ENCODE measurements at places on chromosomes 3 and 15.

DNA sequence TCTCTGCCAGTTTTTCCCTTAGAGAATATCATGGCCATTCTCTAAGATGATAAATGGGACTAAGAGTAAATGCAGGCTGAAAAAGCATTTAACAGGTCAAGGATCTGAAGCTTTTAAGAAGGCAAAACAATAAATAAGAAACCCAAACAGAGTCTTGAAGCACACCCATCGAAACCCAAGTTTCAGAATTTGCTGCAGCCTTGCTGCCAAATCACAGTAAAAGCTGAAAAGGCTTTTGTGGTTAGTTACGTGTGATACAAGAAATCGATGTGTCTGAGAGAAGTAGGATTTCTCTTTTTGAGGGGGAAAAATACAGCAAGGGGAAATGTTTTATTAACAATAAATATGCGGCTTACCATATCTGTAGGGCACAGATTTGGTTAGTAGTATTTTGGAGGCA, 92.0 kb downstream of the IGF1R start:
- ATAC-seq: no peak

DNA sequence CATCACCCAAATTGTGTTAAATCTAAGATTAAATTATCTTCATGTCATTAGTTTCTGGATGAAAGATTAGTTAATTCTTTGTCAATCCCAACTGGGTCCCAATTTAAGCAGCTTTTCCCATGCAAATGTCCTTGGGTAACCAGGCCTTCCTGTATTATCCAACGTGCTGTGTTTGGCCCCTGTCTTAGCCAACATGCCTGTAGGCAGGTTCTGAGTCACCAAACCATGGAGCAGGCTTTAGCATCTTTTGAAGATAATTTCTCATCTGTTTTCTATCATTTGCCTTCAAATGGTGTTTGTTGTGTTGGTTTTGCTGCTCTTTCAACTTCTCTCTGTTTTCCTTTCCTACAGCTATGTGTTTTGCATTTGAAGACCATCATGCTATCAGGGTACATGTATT, 216.2 kb downstream of the ITPR1 start:
- ATAC-seq: no peak

GRCh38 chr3:182241196-182241765, 529.6 kb downstream of the SOX2 start:
- ATAC-seq: no peak

DNA sequence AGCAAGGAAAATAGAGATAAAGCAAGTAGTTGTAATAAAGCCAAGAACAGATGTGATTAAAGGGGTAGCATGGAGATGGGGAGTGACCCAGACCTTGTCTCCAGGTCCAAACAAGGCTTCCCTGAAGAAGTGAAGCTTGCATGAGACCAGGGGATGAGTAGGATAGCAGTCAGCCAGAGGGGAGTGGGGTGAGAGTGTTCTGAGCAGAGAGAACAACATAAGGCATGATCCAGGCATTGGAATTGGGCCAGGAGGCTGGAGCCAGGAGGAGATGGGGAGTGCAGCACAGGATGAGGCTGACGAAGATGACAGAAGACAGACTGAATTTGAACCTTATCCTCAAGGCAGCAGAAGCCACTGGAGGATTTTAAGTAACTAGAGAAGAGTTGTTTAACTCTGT, 7.2 kb downstream of the TMOD2 start:
- ATAC-seq: no peak

DNA sequence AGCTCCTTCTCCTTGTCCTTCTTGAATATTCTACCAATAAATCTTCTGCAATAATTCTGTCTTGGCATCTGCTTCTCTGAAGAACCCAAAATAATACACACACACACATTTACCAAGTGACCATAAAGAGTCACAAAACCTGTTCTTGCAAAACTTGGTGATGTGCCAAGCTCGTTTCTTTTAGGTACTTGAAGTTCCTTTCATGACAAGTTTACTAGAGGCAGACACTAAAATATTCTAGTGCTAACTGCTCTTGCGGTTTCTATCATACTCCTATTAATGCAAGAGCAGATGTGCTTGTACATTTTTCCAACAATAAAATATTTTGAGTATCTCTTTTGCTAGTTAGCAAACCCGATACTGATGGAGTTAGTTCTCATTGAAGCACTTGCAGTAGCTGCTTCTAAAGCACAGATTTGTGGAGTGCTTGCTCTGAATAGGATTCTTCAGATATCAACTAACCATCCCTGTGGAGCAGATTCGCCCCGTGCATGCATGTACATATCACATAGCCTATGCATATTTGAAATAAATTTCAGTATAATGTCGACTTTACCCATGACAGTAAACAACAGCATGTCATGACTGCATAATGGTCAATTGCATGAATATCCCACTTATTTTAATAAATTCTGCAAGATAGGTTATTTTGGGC, 23.2 kb downstream of the HHLA2 start:
- no peak for ATAC-seq

DNA sequence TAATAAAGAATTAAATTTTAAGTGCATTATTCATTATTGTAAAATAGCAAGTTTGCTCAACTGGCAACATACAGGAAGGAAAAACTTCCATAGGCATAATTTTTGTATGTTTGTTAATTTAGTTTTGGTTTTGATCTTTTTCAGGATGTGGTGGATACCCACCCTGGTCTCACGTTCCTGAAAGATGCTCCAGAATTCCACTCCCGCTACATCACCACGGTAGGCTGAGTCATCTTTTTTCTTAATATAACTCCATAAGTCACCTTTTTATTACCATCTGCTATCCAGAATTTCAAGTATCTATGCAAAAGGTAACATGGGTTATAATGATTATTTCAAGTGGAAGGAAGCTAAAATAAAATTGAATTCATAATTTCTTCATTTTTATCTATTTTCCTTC, 104.8 kb downstream of the PPP2R3A start:
- ATAC-seq: no peak

- peak; percentile 83 for ATAC-seq
Observed at GRCh38 chr15:42704492-42704926, 32.4 kb downstream of the CDAN1 start.

DNA sequence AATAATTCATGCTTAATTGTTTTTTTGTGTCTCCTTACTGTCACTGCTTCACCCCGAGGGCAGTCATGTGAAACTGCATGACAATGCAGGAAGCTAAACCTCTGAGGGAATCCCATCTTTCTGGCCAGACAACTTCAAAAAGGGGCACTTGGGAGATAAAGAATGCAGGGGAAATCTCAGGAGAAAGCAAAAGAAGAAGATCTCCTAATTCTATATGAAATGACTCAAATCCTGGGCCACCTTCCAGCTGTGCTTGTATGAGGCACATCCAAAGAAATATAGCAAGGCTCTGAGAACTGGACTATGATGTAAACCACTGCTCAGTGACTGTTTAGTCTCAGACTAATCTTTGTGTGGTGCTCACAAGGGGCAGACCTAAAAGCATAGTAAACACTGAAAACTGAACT, 22.6 kb upstream of the UMPS start:
- no peak for ATAC-seq

GRCh38 chr3:188881954-188882641, 289.7 kb upstream of the TPRG1 start:
- no peak for ATAC-seq

GRCh38 chr3:148718982-148719862, 21.5 kb downstream of the AGTR1 start:
- no peak for ATAC-seq

DNA sequence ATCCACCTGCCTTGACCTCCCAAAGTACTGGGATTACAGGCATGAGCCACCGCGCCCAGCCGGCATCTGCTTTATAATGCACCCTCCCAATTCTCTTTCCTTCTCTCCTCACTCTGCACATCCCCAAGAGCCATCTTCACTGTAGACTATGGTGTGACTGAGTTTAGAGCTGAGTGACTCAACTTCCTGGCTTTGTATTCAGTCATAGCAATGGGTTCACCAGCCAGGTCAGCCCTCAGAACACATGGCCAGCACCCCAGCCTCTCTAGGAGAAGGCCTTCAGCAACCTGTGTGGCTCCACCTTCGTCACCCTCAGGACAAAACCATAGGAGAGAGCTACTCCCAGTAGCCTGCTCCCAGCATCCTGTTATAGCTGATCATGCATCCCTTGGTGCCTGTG, 33.0 kb downstream of the ARID3B start:
- ATAC-seq: no peak

DNA sequence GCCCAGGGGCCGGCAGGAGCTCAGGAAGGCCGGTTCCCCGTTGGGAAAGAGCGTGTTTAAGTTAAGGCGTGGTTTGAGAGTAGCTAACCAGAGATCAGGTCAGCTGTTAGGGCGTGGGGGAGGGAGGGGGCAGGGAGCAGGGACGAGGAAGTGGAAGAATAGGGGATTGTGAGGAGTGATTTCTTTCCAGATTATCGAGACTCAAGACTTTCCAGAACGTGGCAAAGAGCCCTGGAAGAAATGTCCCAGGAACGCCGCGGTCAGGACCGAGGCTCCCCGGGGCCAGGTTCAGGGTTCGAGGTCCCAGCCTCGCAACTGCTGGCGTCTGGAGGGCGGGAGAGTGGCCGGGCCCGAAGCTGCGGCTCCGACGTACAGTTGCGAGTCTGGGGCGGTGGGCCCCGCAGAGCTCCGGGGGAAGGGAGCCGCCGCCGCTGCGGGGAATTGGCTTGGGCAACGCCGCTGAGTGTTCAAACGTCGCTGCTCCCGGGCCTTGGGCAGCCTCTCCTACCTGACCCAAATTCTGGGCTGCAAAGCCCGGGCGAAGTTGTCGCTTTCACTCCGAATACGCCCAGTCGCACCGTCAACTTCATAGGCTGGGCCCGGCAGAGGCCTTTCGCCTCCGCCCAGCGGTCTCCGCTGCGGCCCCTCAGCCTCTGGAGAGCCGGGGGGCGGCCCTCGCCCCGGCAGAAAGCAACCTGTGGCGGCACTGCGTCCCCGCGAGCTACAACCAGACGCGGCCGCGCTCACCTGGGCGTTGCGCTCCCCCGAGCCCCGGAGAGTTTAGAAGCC, 9.5 kb downstream of the ISL2 start:
- ATAC-seq: peak; percentile 27

GRCh38 chr3:129686941-129687340, 80.5 kb upstream of the PLXND1 start:
- ATAC-seq: no peak

DNA sequence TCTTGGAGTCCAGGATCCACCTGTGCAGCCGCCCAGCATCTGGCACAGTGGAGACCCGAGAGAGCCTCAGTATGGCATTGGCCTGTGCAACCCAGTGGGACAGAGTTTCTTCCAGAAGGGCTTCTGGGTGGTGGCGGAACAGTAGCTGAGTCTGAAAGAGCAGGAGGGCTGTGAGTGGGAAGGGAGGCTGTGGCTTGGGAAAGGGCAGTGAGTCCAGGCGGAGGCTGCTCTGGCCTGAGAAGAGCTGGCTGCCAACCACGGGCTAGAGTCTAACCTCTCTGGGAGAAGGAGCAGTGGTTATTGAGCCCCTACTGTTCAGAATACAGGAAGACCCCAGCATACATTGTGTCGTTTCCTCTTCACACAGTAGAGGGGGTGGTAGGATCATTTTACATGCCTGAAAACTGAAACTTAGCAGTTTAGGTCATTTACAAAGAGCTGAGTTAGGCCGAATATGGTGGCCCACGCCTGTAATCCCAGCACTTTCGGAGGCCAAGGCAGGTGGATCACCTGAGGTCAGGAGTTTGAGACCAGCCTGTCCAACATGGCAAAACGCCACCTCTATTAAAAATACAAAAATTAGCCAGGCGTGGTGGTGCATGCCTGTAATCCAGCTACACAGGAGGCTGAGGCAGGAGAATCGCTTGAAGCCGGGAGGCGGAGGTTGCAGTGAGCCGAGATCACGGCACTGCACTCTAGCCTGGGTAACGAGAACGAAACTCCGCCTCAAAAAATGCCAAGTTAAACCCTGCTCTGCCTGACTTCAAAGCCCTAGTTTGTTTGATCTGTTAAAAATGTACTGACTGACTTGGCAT, 3.2 kb downstream of the AEN start:
- ATAC-seq: no peak

DNA sequence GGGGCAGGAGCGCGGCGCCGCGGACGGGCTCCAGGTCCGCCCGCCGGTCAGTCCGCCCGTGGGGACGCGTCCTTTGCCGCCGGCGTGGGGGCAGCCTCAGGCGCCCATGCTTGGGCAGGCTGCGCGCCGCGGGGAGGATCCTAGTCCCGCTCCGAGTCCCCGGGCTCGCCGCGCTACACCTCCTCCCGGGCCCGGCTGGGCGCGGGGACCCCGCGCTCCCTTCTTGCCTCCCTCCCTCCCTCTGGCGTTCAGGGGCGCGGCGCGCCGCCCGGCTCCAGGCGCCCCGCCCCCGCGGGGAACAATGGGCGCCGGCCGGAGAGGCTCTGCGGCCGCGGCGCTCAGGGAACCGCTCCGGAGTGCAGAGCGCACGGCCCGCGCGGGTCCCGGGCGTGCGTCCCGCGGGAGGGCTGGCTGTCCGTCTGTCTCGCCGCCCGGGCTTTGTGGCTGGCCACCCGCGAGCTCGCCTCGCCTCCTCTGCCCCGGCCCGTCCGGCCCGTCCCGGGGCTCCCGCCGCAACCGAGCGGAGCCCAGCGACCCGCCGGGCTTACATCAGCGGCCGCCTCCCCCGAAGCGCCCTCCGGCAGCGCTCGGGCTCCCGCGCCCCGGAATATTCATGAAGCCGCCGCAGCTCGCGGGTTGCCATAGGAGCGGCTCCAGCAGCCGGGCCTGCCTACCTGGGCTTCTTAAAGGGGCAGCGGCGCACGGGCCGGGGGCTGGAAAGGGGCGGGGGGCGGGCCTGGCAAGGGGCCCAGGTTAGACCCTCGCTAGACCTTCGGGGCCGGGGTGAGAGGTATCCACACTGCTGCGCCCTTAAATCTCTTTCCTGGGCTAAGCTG, at the start of gene HCN4:
Gene HCN4, minus strand, starts transcription at position 658 of the 836 bp plus-strand sequence. CDS start 688 bp downstream, outside the sequence.
- ATAC-seq: no peak

GRCh38 chr3:194344012-194344411, 7.1 kb downstream of the CPN2 start:
- ATAC-seq: peak; percentile 62

DNA sequence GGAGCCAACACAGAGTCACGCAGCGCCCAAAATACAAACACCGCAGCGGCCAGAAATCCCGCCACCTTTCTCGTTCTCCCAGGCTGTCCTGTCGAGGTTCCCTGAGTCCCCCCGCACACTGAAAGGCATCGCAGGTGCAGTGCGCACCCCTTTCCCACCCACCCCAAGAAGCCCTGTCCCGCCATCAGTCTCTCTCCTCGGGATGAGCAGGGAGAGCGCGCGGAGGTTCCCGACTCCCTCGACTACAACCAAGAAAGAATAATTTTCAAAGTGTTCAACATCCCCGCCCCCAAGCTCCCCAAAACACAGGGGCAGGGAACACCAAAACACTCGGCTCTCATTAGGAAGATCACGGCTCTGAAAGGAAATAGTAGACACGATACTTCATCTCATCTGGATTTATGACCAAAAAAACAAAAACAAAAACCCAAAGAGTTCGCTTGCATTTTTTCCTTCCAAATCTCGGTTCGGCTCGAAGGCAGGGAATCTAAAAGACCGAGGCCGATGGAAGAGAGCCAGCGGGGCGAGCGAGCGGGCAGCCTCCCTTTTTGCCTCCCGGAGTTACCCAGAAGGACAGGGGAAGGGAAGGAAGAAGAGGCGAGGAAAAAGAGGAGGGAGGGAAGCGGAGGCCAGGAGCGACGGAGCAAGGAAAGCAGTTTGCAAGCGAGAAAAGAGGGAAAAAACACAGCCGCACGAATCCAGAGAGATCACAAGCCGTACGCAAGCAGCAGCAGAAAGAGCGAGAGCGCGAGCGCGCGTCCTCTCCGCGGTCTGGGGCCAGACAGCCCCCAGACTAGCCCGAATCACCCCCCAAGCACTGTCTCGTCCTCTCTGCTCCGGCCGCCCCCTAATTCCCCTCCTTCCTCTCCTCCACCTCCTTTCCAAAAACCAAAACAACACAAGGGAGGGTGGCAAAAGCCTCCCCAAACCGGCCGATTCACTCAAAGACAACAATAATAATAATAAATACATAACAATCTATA, 808 bp downstream of the BCL6 start:
- ATAC-seq: peak; percentile 49

- ATAC-seq: no peak
Observed at GRCh38 chr3:149288655-149289054, 44.8 kb downstream of the TM4SF18 start.
